Retina (tissue), 1 donor: ENCODE measurements at places on chromosomes 7 and 10.

- no peak for DNase-seq
Observed at GRCh38 chr7:107638594-107638993, 22.0 kb upstream of the SLC26A4 start.

DNA sequence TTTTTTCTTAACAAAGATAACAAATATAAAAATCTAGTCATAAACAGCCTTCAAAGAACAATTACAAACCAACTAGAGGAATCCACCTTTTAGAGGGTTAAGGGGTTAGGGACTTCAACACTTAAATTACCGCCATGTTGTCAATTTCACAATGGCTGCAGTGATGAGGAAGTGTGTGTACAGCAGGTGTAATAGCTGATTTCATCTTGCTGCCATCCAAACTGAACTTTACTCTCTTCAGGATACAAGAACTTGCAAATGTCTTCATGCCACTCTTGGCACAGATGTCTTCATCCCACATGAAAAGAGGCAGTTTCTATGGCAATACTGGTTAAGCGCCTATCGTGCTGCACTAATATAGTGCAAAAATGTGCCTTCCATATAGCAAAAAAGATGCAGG is 401.0 kb downstream of the PHF14 start:
- no peak for DNase-seq

GRCh38 chr7:50650057-50650664 is 85.0 kb upstream of the DDC start:
- no peak for DNase-seq

GRCh38 chr7:127794136-127794535 is 142.1 kb downstream of the SND1 start:
- DNase-seq = no peak

- no peak for DNase-seq
Observed at GRCh38 chr7:98186452-98187137, 24.6 kb upstream of the BHLHA15 start.

DNA sequence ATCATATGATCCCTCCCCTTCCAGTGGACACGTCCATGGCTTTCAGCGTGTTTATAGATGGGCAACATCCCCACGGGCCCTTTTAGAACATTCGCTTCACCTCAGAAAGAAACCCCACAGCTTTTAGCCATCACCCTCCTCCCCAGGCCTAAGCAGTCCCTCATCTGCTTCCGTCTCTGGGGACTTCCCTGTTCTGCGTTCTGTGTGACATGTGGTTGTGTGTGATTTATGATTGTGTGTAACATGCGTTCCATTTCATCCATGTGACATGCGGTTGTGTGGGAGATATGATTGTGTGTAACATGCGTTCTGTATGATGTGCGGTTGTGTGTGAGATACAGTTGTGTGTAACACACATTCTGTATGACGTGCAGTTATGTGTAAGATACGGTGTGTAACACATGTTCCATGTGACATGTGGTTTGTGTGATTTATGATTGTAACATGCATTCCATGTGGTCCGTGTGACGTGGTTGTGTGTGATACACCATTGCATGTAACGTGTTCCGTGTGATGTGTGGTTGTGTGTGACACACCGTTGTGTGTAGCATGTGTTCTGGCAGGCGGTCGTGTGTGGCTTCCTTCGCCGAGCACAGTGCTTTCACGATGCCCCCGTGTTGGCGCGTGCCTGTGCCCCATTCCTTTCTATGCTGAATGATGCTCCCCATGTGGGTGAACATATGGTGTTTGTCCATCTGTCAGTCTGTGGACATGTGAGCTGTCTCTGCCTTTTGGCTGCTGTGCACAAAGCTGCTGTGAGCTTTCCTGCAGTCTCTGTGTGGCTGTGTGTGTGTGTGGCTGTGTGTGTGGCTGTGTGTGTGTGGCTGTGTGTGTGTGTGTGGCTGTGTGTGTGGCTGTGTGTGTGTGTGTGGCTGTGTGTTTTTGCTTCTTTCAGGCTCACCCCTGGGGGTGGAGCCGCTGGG is 26.2 kb downstream of the PWWP2B start:
- DNase-seq = no peak

DNA sequence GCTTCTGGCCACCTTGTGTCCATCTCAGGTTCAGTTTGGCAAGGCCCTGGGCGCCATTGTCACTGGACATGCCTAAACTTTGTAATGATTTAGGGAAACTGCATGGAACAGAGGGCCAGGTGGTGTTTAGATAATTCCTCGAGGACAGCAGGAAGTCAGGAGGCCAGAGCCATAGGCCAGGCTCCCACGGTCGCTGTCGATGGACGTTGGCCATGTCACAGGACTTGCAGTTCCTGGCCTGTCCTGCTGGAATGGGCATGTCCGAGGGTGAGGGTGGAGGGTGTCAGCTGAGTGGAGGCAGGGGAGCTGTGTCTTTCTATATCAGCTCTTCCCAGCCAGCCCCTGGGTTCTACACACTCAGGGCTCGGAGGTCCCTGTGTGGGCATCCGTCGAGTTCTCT is 107.9 kb upstream of the MACROH2A2 start:
- DNase-seq = no peak

DNA sequence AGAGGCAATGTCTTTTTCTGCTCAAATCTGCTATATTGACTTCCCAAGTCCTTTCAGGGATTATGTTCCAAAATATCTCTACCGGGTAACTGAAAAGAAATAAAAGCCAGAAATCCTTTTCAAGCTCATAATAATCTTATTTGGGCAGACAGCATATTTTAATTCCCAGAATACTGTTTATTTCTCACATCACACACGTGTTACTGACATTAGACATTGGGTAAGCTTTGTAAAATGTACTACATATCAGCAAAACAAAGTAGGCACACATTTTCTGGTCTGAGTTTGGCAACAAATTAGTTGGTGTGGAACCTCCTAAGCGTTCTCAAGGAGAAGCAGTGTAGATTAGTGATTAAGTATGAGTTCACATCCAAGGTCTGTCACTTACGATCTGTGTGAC is 10.4 kb upstream of the PTPRZ1 start:
- DNase-seq = no peak

DNA sequence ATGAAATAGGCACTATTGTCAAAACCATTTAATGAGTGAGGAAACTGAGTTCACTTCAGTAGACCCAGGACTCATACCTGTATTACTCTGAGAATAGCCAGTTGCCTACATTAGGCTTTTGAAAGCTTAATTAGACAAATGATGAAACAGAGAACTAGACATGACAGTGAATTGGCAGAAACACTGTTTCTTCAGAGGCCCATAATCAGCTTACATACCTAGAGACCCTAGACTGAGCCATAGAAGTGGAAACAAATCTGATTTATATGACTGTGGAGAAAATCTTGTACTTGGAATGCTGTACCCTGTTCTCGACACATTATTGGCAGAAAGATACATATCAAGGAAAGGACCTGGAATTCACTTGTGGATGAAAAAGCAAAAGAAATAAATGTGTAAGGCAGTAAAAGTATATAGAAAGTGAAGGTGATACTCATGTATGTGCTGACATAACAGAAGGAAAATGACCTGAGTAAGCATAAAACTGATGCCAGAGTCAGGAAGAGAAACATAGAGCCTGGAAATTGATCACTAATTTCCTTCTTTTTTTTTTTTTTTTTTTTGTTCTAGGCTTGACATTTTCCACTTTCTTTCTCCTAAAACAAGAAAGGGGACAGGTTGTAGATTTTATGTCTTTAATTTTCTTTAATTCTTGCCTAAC is 251.5 kb downstream of the BICC1 start:
- no peak for DNase-seq

GRCh38 chr7:91169830-91170191 is 94.4 kb upstream of the FZD1 start:
- peak; percentile 24 for DNase-seq

- no peak for DNase-seq
Observed at GRCh38 chr7:80974396-80975358, 55.8 kb upstream of the SEMA3C start.

GRCh38 chr7:104838537-104839299 is 175.3 kb upstream of the KMT2E start:
- no peak for DNase-seq

- DNase-seq = no peak
Observed at GRCh38 chr7:10703981-10704380, 269.7 kb upstream of the PHF14 start.

DNA sequence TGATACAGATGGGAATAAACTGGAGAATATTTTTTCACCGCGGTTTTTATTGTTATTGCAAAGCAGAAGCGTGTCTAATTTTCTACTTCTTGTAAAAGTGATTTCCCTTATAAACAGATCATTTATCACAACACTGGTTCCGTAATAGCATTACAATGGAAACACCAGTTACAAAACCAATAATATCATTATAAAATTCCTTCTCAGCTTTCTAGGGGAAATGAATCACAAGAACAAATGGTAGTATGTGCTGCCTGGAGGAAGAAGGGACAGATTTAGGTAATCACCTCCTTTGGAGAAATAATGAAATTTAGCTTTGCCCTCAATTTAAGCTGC is 2.4 kb upstream of the CCDC6 start:
- no peak for DNase-seq

DNA sequence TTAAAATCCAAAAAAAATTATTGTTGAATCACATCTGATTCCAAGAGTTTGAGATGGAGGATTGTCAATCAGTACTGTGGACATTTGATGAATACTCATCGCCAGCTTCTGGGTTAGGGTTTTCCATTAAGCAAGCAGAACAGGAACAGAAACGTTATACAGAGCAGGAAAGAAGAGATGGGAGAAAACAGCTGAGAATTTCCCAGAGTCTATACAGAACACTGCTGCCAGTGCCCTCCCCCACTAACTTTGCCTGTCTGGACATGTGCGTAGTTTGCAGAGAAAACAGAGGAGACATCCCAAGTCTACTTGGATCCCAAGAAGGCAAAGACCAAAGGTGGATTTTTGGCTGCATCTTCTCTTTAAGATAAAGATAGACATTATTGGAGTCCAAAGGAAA is 19.0 kb downstream of the C10orf90 start:
- DNase-seq = no peak

DNA sequence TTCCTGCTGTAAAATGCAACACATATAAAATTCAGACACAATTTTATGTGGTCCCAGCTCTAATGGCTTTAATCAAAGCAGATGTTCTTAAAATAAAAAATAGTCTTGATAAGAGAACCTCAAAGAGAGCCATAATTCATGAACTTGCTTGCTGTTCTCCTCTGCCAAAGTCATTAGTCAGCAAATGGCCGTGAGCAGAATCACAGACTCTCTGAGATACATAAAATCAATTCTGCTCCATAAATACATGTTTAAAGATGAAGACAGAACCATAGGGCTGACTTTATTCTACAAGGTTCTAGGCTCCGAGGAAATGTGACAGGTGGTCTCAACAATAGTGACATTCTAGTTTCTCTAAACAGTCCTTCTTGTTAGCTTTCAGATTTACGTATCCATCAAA is 29.8 kb downstream of the HSPA12A start:
- DNase-seq = no peak

GRCh38 chr7:155831807-155832524 is 19.7 kb upstream of the SHH start:
- DNase-seq = no peak

- no peak for DNase-seq
Observed at GRCh38 chr7:55629051-55629677, 56.9 kb upstream of the VOPP1 start.

- no peak for DNase-seq
Observed at GRCh38 chr10:100567249-100567648, 31.5 kb downstream of the HIF1AN start.

- peak; percentile 87 for DNase-seq
Observed at GRCh38 chr10:78579995-78580394, 488.8 kb upstream of the ZMIZ1 start.

DNA sequence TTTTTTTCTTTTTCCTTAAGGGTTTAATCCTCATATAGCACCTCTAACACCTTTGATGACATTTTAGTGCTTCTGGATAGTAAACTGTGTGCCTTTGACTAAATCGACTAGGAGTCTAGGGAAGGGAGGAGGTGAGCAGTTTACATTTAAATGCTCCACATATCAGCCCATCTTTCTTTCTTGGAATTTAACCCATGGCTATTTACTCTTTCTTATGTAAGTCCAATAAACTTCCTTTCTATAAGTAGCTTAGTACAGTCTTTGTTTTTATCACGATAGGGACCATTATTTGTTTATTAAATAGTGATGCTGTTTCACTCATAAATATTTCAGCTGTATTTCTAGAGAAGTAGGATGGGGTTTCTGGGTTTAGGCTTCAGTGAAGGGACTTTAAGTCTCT is 669.9 kb downstream of the AUTS2 start:
- no peak for DNase-seq

DNA sequence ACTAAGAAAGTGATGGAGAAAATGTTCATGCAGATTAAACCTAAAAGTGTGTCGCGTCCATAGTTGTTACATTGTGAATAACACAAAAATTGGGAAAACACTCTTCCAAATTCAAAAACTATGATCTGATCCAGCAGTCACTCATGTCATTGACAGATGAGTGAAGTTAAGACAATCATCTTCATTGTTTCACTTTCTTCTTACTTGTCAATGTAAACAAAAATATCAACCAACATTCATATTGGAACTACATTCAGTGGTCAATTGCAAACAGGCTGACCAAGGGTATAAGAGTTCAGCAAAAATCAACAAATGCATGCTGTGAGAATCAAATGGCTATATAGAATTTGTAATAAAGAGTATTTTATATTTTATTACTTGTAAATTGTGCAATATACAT is 1.8 kb downstream of the FRMPD2 start:
- DNase-seq = no peak
